ENCODE measurements at places on chromosomes 5 and 9. TPM values are rescaled to one million over a fixed set of nuclear protein-coding genes. Genes with fewer than 3 reads are reported as not detected.

The IRX1 gene
- total RNA-seq, result not detected

The SLC36A2 gene
- not detected for total RNA-seq

The SPATA31C1 gene
- total RNA-seq, result not detected

The TOMM5 gene
- total RNA-seq, result 262 TPM

The SLC34A1 gene
- total RNA-seq, result not detected

The PCDHAC2 gene
- total RNA-seq, result not detected

The BARX1 gene
- not detected for total RNA-seq

The CCDC171 gene
- total RNA-seq, result 3.1 TPM

The UBE2R2 gene
- total RNA-seq, result 21.7 TPM

The MED22 gene
- total RNA-seq, result 30.6 TPM

The NR4A3 gene
- total RNA-seq, result 0.45 TPM

The FOXD4L3 gene
- 0.22 TPM for total RNA-seq

The KIF4B gene
- total RNA-seq, result 0.30 TPM

The PCDHGC4 gene
- 7.0 TPM for total RNA-seq

The KLHL3 gene
- 0.67 TPM for total RNA-seq

The SPAAR gene
- total RNA-seq, result not detected

The ZNF883 gene
- total RNA-seq, result not detected

The DMRT3 gene
- total RNA-seq, result not detected

The CCDC112 gene
- 8.0 TPM for total RNA-seq

The FRRS1L gene
- not detected for total RNA-seq

DNA sequence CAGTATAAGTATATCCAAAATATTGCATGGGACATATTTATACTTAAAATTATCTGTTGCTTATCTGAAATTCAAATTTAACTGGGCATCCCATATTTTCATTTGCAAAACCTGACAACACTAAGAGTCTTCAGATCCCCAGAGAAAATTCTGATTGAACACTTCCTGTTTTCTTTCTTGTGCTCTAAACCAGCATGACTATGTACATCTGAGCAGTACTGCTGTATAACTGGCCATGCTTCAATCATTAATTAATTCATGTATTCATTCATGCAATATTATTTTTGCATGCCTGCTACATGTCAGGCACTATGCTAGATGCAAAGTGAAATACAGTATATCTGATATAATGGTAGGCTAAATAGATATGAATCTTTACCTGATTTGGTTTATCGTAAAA, 461.2 kb downstream of the TLR4 start:
- no peak for DNase-seq

GRCh38 chr5:55096182-55096581, 6.3 kb upstream of the GZMA start:
- DNase-seq, result no peak

DNA sequence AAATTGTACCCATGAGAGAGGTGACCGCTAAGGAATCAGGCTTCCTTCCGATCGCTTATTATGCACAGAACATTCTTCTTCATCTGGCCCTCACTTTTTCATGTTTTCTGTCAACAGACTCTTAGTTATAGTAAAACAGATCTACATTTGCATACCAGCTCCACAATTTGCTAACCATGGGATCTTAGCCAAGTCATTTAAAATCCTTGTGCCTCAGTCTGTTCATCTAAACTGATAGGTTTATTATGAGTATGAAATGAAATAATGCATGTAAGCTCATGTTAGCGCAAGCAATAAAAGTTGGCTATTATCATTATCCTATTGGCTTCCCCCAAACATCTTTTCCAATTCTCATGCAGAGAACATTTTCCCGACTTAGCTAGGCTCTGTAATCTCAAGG, 42.3 kb downstream of the FGF1 start:
- DNase-seq, result no peak

GRCh38 chr5:142408981-142409481, 84.2 kb upstream of the SPRY4 start:
- no peak for DNase-seq

DNA sequence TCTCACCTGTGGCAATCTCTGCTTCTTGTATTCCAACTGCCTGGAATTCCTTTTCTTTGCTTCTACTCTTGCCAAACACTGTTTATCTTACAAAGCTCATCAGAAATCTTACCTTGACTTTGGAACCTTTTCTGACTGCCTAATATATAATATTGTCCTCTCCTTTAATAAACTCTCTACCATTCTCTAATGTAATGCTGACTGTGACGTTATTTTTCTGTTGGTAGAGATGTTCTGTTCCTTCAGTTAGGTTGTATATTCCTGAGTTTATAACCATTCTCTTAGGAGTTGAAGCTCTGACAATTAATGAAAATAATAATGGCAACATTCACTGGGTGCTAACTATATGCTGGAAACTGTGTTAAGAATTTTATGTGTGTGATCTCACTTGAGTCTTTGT, 188.8 kb upstream of the ATP10B start:
- DNase-seq, result no peak

GRCh38 chr9:9133526-9133925, 1333.9 kb upstream of the DMAC1 start:
- no peak for DNase-seq

- no peak for DNase-seq
Measured at GRCh38 chr9:109886617-109887016, 106.6 kb downstream of the PALM2AKAP2 start.

- no peak for DNase-seq
Measured at GRCh38 chr9:137299938-137300337, 2.1 kb downstream of the NRARP start.

GRCh38 chr5:139642891-139643871, 5.0 kb upstream of the CXXC5 start:
- no peak for DNase-seq

- DNase-seq, result no peak
Measured at GRCh38 chr9:12923468-12924009, 148.7 kb downstream of the LURAP1L start.

DNA sequence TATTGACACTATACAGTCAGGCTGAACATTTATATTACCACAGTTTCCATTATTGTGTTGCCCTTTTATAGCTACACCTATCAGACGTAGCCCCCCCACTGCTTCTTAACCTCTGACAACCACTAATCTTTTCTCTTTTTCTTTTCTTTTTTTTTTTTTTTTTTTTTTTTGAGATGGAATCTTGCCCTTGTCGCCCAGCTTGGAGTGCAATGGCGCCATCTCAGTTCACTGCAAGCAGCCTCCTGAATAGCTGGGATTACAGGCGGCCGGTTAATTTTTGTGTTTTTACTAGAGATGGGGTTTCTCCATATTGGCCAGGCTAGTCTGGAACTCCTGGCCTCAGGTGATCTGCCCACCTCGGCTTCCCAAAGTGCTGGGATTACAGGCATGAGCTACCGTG, 75.4 kb downstream of the UHRF2 start:
- no peak for DNase-seq

DNA sequence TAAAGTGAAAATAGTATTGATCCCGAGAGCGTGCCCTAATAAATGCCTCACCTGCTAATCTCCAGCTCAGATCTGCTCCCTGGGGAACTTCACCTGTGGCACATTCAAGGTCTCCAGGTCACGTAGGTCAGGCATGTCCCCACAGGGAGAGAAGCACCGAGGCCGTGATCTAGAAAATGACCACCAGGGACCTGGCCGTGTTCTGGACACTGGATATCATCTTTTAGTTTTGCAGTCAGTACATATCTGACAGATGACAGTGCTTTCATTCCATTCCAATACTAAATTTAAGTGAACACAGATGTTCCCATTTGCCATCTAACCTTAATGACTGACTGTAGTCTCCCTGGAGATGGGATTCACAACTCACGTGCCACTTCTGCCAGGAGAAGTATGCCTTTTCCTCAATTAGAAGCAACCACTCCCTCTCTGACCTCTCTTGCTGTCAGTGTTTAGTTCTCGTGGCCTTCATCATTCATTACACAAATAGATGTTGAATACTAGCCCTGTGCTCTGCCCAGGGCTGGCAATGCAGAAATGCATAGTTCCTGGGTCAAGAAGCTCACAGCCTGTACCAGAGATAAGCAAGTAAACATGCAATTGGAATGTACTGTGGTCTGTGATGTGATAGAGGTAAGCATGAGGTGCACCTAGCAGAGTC, 276.5 kb downstream of the NTRK2 start:
- no peak for DNase-seq

GRCh38 chr5:160363660-160364395, 6.6 kb downstream of the C1QTNF2 start:
- no peak for DNase-seq

DNA sequence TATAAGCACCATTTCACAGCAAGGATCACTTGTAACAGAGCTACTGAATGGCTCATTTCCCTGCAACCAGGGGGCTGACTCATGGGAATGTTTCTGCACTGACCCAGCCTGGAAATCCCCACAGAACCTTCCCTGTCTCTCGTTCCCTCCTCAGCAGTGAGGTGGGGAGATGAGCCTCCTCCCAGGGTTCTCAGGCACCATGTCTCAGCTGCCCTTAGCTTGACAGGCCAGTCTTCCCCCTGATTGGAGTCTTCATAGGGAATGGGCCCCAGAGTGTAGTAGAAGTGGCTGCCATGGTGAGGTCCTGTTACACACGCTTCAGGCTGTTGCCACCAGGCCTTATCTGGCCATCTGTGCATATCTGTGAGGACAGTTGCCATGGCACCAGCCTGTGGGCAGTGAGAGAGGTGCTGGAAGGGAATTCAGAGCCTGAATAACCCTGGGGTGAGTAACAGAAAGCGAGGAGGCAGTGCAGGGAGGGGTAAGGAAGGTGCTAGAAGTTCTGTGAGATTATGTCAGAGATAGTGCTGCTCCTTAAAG, 324.4 kb downstream of the ENC1 start:
- no peak for DNase-seq

- DNase-seq, result no peak
Measured at GRCh38 chr9:4106081-4106759, 193.6 kb downstream of the GLIS3 start.

- no peak for DNase-seq
Measured at GRCh38 chr5:2111569-2112105, 228.9 kb upstream of the IRX4 start.

GRCh38 chr5:99929067-99929805, 605.9 kb upstream of the FAM174A start:
- DNase-seq, result no peak

- DNase-seq, result no peak
Measured at GRCh38 chr9:106864373-106865143, 1.6 kb downstream of the ZNF462 start.

- no peak for DNase-seq
Measured at GRCh38 chr5:2998106-2998505, 246.6 kb upstream of the IRX2 start.

- DNase-seq, result no peak
Measured at GRCh38 chr5:146185161-146185560, 2.7 kb upstream of the LARS1 start.

DNA sequence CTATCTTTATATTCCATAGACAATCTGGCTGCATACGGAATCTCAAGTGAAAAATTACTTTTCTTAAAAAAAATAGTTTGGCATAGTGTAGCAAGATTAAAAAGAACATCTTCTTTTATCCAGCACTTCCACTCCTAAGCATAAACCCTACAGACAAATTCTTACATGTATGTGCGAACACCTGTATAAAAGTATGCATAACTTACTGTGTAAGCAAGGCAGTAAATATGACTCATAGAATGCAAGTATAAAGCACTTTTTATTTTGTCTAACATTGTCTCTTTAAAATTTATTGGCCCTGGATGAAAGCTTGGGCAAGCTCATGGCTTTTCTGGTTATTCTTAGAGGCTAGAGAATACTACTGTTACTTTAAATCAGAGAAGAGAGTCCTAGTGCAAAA, 86.4 kb downstream of the MSX2 start:
- no peak for DNase-seq

- peak; percentile 75 for DNase-seq
Measured at GRCh38 chr5:136174021-136174659, 18.8 kb downstream of the SMIM32 start.

GRCh38 chr5:171721464-171721863, 64.2 kb upstream of the SMIM23 start:
- DNase-seq, result no peak

GRCh38 chr9:34995670-34996060, 6.1 kb downstream of the DNAJB5 start:
- DNase-seq, result no peak

GRCh38 chr5:132370971-132371602, 1.6 kb downstream of the SLC22A5 start:
- no peak for DNase-seq

GRCh38 chr9:108323615-108324014, 532.2 kb downstream of the ACTL7B start:
- no peak for DNase-seq

- no peak for DNase-seq
Measured at GRCh38 chr5:157535042-157535865, 40.3 kb downstream of the ADAM19 start.

Data from Karpas-422 (cell line).